Cerebellum (tissue), 4 donors: ENCODE measurements at places on chromosomes 1 and 21. TPM values are rescaled to one million over a fixed set of nuclear protein-coding genes. Genes with fewer than 3 reads are reported as not detected.

- DNase-seq: peak; percentile 64
Observed at GRCh38 chr1:11802973-11803885, 2.5 kb downstream of the MTHFR start.

GRCh38 chr1:17777330-17777729 lies 22.2 kb downstream of the ACTL8 start:
- peak; percentile 4 for DNase-seq

- peak; percentile 26 for DNase-seq
Observed at GRCh38 chr1:94927405-94928175, 680 bp upstream of the CNN3 start.

DNAJC28 gene
- 5.1 TPM for total RNA-seq

- no peak for DNase-seq
Observed at GRCh38 chr1:21189421-21189820, 12.7 kb upstream of the EIF4G3 start.

DNA sequence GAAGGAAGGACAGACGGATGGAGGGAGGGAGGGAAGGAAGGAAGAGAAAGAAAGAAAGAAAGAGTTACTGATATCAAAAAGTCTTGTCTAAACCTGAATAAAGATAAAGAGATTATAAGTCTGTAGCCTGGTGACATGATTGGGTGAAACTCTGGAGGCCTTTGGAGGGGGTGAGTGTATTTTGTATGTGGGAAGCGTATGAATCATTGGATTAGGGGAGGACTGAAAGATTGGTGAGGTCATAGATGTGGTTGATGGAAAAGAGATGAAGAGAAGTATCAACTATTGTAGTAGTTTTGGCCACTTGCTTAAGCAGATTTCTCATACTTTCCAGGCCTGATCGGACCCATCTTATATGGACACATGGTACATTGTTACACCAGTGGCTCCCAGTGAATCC lies 11.5 kb upstream of the KCNJ6 start:
- no peak for DNase-seq

ALX3 gene
- not detected for total RNA-seq

LYPD8 gene
- not detected for total RNA-seq

GRCh38 chr1:19328486-19328885 lies 16.4 kb downstream of the SLC66A1 start:
- no peak for DNase-seq

GRCh38 chr1:89201106-89201794 lies 2.5 kb upstream of the GBP4 start:
- DNase-seq: no peak

GRCh38 chr1:98478121-98478520 lies 183.4 kb upstream of the SNX7 start:
- no peak for DNase-seq

DNA sequence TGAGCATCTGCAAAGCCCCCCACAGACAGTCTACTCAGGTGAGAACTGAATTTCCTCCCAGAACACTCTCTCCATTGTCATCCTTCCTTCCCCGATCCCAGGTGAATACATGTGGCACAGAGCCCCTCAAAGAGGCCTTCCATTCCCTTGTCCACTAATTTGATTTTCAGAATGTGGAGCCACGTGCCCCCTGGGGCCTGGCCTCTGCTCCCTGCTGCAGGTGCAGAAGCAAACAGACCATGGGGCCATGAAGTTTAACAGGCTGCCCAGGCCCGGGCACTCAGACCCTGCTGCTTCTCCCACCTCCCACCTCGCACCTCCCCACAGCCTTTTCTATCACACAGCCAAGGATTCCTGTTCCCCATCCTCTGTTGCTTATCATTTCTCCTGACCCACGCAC lies 243.8 kb upstream of the RAB4A start:
- no peak for DNase-seq

MROH9 gene
- total RNA-seq: not detected

DNA sequence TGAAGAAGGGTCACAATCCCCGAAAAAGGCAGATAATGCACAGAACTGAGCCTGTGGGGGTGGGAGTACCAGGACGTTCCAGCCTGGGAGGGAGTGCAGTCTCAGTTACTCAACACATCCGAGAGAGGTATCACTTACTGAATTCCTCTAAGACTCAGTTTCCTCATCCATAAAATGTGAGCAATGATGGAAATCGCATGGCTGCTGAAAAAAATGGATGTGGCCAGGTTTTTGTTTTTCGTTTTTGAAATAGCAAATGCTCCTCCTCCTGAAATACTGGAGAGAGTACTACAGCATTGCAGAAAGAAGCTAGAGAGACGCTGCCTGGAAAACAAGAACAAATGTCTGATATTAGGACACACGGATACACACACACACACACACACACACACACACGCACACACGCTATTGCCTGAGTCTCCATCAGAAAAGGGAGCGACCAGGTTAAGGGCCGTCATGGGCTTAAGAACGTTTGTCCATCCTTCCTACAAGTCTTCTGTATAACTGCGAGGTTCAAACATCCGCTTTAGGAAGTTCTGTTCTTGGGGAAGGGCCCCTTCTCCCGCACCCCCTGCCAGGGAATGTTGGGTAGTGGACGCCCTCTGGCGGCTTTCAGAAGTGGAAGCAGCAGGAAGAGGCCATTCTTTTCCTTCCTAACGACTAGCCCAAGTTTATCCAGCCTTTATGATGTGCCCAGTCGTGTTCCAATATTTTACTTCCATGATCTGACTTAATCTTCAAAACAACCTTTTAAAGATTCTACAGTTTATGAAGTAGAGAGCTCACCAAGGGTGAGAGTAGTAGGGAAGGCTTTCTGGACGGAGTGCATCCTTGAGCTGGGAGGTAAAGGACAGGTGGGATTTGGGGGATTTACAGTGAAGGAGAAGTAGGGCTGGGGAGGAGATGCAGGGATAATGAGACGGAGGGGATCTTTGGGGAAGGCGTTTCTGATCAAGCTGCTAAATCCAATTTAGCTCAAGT lies 699 bp upstream of the NES start:
- peak; percentile 75 for DNase-seq

ESRRG gene
- total RNA-seq: 131 TPM

GRCh38 chr1:19877821-19878636 lies 4.2 kb upstream of the OTUD3 start:
- DNase-seq: no peak

GRCh38 chr1:34370748-34371147 lies 194.0 kb downstream of the C1orf94 start:
- no peak for DNase-seq

DNA sequence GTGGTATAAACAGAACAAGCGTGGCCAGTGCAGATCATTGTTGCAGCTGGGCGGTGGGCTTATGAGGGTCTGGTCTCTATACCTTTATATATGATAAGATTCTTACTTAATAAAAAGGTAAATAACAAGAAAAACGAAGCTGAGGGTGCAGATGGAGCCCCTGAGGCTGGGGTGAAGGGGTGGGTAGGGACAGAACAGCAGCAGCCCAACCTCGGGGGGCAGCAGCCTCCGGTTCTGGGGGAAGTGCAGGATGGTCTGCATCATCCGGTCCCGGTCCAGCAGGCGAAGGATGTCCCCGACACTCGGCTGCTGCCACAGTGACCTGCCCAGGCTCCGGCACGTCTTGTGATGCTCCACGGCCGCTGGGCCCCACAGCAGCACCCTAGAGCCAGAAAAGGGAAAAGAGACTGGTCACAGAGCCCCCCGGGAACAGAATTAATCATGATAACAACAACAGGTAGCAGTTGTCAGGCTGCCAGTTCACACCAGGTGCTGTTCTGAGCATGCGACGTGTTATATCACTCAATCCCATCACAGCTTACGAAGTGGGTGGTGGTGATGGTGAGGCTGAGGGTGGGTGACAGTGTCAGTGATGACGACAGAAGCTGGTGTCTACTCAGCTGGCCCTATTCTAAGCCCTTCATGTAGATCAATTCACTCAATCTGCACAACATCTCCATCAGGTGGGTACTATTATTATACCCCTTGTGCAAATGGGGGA lies 35.5 kb downstream of the MRAP start:
- DNase-seq: no peak

SYTL1 gene
- total RNA-seq: 0.36 TPM

PLEKHA6 gene
- total RNA-seq: 13.6 TPM

GRCh38 chr1:18546026-18546425 lies 65.3 kb downstream of the KLHDC7A start:
- DNase-seq: no peak

DNA sequence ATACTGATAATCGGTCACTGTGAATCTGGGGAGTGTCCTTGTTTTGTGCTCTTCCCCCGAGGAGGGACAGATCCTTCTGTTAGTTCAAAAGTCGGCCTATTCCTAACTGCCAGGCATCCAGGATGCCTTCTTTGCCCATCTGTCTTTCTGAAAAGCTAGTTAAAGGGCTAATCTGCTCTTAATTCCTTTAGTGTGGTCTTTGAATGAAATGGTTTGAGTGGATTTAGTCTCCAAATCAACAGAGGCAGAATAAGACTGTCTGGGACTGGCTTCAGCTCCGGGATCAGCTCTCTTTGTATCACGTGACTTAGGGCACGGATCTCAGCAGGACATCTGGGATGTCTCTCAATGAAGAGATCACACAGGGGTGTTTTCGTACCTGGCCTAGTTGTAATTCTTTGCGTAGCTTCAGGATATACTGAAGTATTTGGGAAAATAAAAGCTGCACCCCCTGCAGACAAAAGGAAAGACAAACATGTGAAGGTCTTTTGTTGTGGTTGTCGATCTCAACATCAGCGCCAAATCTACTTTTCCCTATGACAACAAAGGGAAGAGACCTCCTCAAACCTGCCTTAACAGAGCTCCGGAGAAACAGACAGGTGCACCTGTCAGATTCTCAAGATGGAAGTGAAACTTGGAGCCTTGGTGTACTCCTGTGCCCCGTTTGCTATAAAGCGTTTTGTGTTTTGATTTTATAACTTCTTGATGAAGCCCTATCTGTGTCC lies 97.9 kb downstream of the ERG start:
- DNase-seq: no peak

CENPF gene
- 28.4 TPM for total RNA-seq

DNA sequence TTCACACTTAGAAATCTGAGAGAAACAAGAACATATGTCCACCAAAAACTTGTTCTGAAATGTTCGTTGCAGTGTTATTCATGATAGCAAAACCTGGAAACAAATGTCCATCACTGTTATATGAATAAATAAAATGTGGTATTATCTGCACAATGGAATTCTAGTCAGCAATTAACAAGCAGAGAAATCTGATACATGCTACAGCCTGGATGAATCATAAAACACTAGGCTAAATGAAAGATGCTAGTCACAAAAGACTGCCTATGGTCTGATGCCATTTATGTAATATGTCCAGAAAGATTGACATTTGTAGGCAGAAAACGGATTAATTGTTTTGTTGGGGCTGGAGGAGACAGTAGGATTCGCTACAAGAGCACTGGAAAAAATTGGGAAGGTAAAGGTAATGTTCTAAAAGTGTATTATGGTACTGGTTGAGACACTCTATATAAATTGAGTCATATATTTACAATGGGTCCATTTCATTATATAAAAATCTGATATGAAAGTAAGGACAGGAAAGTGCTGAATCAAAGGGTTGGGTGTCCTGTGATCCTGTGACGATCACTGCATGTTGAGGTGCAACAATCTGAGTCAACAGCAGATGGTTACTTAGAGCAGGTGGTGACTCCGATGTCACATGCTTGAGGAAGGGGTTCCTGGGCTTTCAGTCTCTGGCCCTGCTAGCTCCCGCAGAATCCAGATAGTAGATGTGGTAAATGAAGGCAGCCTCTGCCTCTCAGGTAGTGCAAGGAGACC lies 102.1 kb upstream of the NBPF4 start:
- DNase-seq: no peak

RGS13 gene
- not detected for total RNA-seq

GRCh38 chr1:160835751-160836150 lies 26.9 kb downstream of the CD244 start:
- DNase-seq: no peak

CD1C gene
- not detected for total RNA-seq

SHE gene
- 2.8 TPM for total RNA-seq

DNA sequence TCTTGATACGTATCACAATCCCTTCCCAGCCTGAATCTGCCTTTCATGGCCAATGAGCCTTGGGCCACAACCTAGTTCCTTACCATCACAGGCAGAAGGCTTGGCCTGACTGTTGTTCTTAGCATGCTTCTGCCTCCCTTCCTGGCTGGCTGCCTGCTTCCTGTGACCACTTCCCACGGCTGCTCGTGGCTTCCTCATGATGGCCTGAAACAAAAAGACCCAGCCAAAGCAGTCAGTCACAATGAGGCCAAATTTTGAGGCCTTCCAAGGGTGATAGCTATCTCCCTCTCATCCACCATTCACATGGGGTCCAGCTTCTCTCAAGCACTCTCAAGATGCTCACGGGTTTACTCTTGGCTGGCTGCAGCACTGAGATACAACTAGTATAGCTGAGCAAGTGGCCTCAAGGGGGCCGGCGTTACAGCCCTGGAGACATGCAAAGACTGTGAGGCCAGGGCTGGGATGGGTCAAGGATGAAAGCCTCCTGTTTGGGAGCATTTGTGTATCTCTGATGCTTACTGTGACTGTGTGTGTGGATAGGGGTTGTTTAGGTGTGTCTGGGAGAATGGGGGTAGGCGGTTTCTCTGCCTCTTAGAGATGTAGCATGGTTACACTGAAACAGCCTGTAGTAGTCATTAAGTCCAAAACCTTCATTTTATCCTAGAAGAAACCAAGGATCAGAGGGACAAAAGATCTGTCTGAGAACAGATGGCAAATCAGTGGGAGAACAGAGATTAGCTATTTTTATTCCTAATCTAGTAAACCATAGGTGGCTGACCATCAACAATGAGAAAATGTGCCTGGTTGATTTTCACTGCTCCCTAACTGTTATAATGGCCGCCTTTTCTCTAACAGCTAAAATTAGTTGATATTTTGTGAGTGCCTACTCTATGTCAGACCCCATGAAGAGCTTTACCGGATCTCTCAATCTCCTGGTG lies 5.4 kb upstream of the TOE1 start:
- DNase-seq: peak; percentile 83

GRCh38 chr1:23537296-23537973 lies 6.4 kb upstream of the E2F2 start:
- DNase-seq: no peak

GRCh38 chr1:168096296-168097165 lies 40.2 kb downstream of the GPR161 start:
- DNase-seq: no peak

DNA sequence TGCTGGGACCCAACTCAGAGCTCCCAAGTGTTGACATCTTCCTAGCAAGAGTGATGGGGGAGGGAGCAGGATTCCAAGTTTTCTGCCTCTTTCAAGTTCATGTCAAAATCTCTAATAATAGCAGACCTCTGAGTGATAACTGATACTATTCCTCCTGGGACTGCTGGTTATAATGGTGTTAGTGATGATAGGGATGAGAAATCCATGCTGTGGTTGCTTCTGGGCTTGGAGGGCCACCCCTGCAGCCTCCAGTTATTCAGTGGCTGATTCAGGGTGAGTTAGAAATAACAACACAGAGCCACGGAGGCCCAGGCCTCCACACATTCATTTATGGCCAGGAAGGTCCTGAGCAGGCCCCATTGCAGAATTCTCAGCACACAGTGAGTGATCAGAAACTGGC lies 40.6 kb upstream of the ARTN start:
- DNase-seq: no peak

DNA sequence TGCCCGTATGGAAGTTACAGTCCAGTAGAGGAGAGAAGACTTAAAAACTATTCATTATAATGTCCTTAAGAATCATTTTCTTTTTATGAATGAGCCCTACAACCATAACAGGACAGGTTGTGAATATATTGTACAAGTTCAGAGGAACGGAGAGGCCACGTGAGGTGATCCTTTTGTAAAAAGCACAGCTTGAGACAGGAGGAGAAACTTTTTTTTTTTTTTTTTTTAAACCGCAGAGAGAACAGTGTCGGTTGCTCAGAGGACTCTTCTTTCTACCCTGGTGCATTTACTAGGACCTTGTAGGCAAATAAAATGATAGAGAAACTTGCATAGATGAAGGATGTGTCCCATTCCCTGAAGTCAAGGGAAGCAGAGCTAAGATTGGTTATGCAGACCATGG lies 32.1 kb downstream of the DYRK1A start:
- no peak for DNase-seq

- DNase-seq: no peak
Observed at GRCh38 chr1:185017966-185018365, 27.4 kb upstream of the RNF2 start.
